Skin of body (tissue), 3 donors: ENCODE measurements at places on chromosomes 5 and 9. TPM values are rescaled to one million over a fixed set of nuclear protein-coding genes. Genes with fewer than 3 reads are reported as not detected.

Gene PLPP1
- total RNA-seq, result 89.5 TPM

Gene CD72
- 1.6 TPM for total RNA-seq

GRCh38 chr9:18350995-18351595 is 122.9 kb upstream of the ADAMTSL1 start:
- no peak for DNase-seq

DNA sequence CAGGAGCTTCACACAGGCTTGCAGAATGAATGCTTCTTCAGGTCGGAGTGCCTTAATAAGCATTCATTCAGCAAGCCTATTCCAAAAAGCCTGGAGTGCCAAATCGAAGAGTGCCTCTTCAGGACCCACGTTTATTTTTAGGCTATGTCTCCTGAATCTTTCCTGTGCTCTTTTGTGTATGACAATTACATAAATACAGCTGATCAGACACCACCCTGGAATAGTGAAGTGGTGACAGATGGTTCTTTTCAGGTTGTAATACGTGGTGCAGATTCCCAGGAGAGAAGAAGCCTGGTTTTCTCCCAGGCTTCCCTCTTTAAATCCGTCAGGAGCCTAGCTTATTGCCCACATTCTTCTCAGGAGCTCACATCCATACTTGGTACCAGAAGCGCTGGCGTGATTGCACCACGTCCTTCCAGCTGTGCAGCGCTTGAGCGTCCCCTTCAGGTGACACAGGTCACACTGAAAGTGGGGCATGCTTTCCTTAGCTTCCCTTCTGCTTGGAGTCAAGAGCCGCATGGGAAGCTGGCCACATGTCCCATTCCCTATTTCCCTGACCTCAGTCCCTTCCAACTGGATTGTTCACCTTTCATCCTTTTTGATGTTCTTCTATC is 123.1 kb downstream of the ADCY2 start:
- DNase-seq, result no peak

Gene AGXT2
- total RNA-seq, result not detected

Gene MED7
- 10.7 TPM for total RNA-seq

DNA sequence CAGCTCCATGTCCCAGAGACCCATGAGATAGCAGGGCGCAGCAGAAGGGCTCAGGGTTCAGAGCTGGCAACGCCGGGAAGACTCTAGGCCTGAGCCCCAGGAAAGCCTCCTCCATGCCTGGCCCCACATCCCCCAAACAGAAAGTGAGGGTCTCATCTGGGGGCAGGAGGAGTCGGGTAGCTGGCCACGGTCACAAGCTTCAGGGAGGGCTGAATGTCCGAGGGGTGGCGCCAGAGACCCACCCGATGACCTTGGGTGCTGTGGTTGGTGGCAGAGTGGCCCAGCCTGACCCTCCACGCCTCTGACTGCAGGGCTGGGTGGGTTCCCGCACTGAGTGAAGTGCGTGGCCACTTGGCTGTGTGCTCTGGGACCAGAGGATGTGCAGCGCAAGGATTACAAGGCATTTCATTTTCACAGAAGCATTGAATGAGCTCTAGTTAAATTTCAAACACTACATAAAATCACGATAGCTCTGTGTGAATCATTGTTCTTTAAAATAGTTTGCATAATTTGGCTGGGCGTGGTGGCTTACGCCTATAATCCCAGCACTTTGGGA is 3.0 kb downstream of the C8G start:
- DNase-seq, result no peak

DNA sequence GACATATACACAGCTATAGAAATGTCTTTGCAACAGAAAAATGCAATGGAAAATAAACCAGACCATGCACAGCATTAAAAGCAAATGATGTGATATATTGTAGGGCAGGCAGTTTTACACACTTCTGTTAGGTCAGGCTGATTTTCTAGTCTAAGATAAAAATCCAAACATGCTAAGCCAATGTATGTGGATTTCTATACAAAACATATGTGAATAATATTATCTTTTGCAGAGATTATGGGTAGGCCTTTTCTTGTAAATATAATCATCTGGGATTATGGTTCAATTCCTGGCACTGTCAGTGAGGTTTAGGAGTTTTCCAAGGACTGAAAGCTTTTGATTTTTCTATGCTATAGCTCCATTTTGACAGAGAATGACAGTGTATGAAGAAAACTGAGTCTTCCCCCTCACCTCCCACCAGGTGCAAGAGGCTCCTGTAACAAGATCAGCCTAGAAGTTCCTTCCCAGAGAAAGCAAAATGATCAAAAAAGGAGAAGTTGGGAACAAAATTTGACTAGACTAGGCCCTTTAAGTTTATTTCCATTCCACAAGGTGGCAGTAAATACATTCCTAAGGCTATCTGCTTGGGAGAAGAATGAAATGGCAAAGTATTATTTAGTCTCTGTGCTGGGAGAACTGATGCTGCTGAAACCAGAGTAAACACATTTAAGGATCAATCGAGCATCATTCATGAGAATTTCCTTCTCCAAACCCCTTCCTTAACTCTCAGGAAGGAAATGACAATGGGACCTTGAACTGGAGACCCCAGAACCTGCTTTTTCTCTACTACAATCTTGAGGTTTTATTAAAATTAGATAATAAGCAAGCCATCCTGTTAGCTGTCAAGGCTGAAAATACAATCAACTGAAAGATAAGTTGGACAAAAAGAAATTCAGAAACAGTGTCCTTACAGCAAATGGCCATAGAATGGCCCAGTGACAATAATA is 133.0 kb upstream of the TUT7 start:
- DNase-seq, result peak; percentile 80

Gene SOX30
- 0.10 TPM for total RNA-seq
